AG04450 (cell line): ENCODE measurements at places on chromosomes 1 and 21. TPM values are rescaled to one million over a fixed set of nuclear protein-coding genes. Genes with fewer than 3 reads are reported as not detected.

Gene LRRC53
- not detected in 2 replicates for polyA plus RNA-seq

Gene KCNJ9
- not detected in 2 replicates for polyA plus RNA-seq

Gene CHIA
- polyA plus RNA-seq, result not detected in 2 replicates

Gene SPATA17
- polyA plus RNA-seq, result 0.61 and 0.69 TPM in 2 replicates

Gene DYNLT4
- polyA plus RNA-seq, result not detected in 2 replicates

Gene C1orf53
- polyA plus RNA-seq, result 6.2 and 6.4 TPM in 2 replicates
